Gastrocnemius medialis (tissue), 4 donors: ENCODE measurements at places on chromosomes 5 and 9.
A peak's percentile ranks its signal among the peaks of the same experiment; 100 is the strongest.

GRCh38 chr5:42811591-42812446 lies at the start of gene SELENOP:
Gene SELENOP (minus strand): TSS chr5:42811892. CDS start chr5:42808353, 3,539 bp downstream.
- DNase-seq: peak; percentile 72

GRCh38 chr5:108459769-108460168 lies 77.9 kb upstream of the FBXL17 start:
- no peak for DNase-seq

- no peak for DNase-seq
Measured at GRCh38 chr5:125699860-125700259, 723.3 kb upstream of the GRAMD2B start.

DNA sequence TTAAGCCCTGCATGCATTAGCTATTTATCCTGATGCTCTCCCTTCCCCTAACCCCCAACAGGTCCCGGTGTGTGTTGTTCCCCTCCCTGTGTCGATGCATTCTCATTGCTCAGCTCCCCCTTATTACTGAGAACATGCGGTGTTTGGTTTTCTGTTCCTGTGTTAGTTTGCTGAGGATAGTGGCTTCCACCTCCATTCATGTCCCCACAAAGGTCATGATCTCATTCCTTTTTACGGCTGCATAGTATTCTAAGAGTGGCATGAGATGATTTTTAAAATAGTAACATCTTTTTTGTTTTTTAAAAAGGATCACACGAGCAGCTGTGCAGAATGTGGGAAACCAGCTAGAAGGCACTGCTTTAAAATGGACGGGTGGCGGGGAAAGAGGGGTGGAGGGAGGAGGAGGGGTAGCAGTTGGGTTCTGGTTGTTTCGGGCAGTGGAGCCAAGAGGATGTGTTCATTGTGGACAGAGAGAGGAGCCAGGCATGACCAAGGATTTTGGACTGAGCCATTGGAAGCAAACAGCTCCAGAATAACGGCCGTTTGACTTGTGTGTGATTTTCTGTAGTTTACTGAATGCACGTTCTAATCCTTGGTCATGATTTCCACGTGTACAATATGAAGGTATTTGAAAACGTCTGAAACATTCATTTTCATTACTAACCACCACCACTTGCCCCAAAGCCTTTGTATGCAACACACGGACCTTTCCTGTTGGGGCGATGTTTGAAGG lies 1.7 kb upstream of the TENT4A start:
- DNase-seq: no peak

DNA sequence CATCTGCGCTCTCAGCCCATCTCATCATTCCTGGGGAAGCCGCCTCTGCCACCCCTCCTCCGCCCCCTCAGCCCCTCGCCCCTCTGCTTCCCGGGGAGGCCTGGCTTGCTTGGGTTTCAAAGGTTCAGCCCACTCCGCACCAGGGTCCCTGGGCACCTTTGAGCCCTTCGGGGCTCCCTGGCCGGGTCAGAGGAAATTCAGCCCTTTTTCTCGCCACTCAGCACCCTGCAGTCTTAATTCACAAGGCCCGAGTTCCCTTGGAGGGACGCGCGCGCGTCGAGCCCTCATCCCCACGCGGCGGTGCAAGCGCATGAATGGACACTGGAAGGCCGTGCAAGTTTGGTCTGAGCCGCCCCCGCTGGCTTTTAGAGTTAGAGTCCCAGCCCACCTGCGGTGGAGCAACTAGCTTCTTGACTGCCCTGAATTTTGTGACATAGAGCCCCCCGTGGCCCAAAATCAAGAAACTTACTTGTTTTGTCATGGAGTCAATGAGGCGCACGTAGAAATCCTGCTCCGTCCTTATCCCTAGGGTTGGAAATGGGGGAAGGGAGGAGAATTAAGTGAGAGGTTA lies 4.5 kb downstream of the EBF1 start:
- no peak for DNase-seq

DNA sequence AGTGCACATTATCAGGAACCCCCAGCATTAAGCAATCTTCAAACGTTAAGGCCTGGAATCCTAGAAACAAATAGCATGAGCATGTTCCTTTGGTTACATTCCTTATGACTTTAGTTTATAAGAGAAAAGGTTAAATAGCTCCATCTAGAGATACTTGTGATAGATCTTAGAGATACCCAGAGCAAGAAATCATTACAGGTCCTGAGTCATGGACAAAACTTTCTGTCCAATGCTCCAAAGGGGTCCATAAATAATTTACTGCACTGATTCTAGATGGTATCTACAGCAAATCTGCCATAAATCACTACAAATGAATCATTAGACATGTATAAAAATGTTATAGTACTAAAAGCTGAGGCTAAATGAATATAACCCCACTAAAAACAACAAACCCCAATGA lies 139.6 kb downstream of the HTR1A start:
- no peak for DNase-seq

DNA sequence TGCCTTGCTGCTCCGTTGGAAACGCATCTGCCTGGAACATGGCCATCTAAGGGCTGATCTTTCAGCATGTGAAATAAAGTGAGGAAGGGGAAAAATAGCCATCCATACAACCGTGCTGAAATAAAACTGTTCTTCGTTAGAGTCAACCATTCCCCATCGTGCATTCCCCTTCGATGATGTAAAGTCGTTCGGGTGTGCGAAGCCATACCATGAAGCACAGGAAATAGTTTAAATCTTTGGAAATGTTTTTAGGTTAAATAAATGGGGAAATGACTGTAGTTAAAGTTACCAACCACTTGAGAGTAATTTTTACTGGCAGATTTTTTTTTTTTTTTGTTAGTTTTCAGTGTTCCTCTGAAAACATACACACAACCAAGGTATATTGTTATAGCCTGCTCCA lies 302.5 kb downstream of the SH3GL2 start:
- no peak for DNase-seq

- DNase-seq: no peak
Measured at GRCh38 chr9:35227284-35227683, 65.5 kb downstream of the UNC13B start.

DNA sequence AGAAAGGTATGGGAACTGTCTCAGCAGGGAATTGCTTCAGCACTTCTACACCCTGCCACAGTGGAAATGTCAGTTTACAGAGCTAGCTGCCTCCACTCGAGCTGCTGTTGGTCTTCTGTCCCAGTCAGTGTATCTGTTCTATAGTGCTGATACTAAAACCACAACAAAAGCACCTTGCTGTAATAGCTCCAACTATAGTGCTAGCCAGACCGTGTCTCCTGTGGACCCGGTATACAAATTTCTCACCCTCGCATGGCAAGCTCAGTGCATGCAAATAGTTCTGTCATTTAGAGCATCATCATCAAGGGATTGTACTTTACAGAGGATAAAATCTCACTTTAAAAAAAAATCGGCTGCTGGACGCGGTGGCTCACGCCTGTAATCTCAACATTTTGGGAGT lies 51.5 kb upstream of the IQGAP2 start:
- no peak for DNase-seq

DNA sequence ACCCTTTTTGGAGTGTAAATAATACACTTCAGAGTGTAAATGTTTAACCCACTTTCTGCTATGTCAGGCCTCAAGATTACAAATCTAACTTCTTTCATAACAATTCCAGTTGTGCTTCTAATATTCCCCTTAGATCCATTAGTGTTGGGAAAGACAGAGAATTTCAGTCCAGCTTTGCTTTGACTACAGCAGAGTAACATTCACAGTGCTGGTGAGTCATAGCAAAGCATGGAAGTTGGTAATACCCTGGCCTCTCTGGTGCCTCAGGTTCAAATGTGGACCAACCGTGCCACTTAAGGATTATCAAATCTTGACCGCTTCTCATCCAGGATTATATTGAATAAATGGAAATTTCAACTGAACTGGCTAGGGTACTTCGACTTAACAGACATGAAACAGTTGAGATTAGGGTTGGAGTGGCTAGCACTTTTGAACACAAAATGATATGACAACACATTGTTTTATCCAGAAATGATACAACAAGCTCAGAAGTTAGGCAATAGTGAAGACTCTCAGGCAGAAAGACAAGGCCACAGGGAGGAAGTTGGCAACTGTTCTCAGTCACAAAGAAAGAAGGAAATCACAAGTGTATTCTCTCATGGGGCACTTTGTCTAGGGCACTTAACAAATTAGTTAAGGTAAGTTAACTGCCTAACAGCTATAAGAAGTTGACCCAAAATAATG lies 24.4 kb upstream of the RASA1 start:
- no peak for DNase-seq

- DNase-seq: no peak
Measured at GRCh38 chr5:145739843-145740242, 95.3 kb downstream of the PRELID2 start.

DNA sequence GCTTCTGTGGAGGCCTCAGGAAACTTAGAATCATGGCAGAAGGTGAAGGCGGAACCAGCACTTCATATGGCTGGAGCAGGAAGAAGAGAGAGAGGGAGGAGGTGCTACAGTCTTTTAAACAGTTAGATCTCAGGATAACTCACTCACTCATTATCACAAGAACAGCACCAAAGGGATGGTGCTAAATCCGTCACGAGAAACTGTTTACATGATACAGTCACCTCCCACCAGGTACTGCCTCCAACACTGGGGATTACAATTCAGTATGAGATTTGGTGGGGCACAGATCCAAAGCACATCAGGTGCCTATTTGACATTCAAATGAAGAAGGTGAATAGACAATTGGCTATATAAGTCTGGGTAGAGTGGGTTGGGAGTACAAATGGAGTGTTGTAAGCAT lies 35.2 kb downstream of the FKTN start:
- DNase-seq: no peak

GRCh38 chr5:103283120-103283519 lies 24.6 kb downstream of the MACIR start:
- DNase-seq: no peak

GRCh38 chr5:114450437-114450836 lies 88.6 kb downstream of the KCNN2 start:
- peak; percentile 3 for DNase-seq

GRCh38 chr5:126027149-126027548 lies 396.1 kb upstream of the GRAMD2B start:
- no peak for DNase-seq

DNA sequence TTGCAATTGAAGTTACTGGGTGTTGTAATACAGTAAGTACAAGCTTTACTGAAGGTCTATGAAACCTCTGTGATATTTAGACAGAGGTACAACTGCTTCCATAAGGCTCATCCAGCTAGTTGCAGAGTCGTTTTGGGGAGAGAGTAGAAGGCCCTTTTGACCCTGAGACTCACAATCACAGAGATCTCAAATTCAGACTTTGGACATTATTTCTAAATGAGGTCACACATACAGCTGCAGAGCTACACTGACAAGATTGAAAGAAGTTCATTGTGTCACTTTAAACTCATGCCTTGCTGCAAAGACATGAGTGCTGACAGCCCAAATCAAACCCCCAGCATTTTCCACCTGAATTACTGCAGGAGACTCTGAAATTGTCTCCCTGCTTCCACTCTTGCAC lies 205.9 kb upstream of the TMEM161B start:
- DNase-seq: no peak

- DNase-seq: no peak
Measured at GRCh38 chr5:14720236-14720923, 55.9 kb downstream of the OTULIN start.

- no peak for DNase-seq
Measured at GRCh38 chr5:178662541-178662860, 35.7 kb upstream of the CLK4 start.

- DNase-seq: no peak
Measured at GRCh38 chr5:9615331-9615730, 14.8 kb downstream of the TAS2R1 start.

- DNase-seq: no peak
Measured at GRCh38 chr9:101510459-101510858, 23.2 kb upstream of the RNF20 start.

- no peak for DNase-seq
Measured at GRCh38 chr5:172819569-172819968, 14.5 kb upstream of the ERGIC1 start.

DNA sequence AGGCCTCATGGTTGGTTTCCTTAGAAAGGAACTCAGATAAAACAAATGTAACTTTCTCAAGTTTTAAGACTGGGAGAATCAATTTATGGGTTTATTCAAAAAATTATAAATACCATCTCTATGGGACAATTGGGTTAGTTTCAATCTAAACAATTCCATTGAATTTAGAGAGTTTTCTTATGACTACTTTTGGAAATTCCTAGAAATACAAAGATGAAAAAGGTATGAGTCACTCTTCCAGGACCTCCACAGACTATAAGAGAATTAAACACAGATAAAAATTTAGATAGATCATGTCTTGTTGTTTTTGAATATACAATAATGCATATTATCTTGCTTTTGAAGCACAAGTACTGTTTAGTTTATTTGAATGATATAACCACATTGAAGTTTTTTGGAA lies 188.7 kb downstream of the CHSY3 start:
- no peak for DNase-seq

GRCh38 chr9:72228282-72228681 lies 79.0 kb downstream of the GDA start:
- no peak for DNase-seq

GRCh38 chr5:169545762-169546161 lies 37.8 kb upstream of the SPDL1 start:
- no peak for DNase-seq

DNA sequence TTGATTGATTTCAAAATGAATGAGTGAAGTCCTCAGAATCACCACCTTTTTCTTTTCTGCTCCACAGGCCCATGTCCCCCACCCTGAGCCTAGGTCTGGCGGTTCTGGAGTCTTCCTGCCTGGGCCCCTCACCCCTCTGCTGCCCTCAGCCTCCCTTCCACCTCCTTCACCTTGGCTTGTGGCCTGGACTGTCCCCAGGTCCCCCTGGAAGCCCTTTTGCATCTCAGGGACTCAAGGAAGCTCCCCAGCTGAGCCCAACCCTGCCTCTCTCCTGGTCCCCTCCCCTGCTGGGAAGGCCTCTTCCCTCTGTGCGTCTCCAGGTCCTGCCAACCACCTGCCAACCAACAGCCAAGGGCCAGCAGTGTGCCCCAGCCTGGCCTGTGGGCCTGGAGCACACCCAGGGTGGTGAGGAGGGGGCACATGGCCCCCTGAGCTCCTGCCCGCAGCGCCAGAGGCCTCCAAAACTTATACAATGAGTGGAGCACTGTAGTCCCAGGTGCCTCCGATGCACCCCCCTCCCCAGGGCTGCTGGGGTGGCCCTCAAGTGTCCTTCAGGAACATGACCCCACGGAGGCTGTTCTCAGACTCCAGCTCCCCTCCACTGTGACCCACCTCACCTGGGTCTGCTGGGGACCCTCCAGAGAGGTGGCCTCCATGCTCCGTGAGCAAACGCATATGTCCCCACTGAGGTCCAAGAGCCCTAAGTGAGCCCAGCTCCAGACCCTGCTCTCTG lies 20.3 kb downstream of the GLT6D1 start:
- DNase-seq: no peak

GRCh38 chr5:141742866-141743851 lies 61.1 kb upstream of the ARAP3 start:
- no peak for DNase-seq
